ENCODE measurements at places on chromosomes 2 and 18. TPM values are rescaled to one million over a fixed set of nuclear protein-coding genes. Genes with fewer than 3 reads are reported as not detected.
A peak's percentile ranks its signal among the peaks of the same experiment; 100 is the strongest.

- H3K27ac ChIP-seq: no peak overlapping the region
- H3K36me3 ChIP-seq: no peaks in the 10 kb centered on the region
- H3K4me1 ChIP-seq: no peaks in the 10 kb centered on the region
Observed at GRCh38 chr2:45664635-45665261, 13.3 kb downstream of the PRKCE start.

DNA sequence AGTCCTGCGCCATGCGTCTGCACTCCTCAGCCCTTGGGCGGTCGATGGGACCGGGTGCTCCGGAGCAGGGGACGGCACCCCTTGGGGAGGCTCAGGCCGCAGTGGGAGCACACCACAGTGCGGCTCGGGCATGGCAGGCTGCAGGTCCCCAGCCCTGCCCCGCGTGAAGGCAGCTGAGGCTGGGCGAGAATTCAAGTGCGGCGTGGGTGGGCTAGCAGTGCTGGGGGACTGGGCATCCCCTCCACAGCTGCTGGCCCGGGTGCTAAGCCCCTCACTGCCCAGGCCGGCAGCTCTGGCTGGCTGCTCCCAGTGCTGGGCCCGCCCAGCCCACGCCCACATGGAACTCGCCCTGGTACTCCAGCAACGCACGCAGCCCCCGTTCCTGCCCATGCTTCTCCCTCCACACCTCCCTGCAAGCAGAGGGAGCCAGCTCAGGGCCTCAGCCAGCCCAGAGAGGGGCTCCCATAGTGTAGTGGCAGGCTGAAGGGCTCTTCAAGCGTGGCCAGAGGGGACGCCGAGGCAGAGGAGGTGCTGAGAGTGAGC lies 198.3 kb upstream of the CNTNAP5 start:
- H3K27ac ChIP-seq: no peak overlapping the region
- H3K36me3 ChIP-seq: no peaks in the 10 kb centered on the region

GRCh38 chr2:55014962-55015939 lies 35.0 kb downstream of the RTN4 start:
- H3K27me3 ChIP-seq: no peaks in the 10 kb centered on the region
- no peaks in the 10 kb centered on the region for H3K36me3 ChIP-seq
- DNase-seq: peak; percentile 58
- H3K4me1 ChIP-seq: peaks cover 24% of the 10 kb centered on the region
- H3K27ac ChIP-seq: no peak overlapping the region

DNA sequence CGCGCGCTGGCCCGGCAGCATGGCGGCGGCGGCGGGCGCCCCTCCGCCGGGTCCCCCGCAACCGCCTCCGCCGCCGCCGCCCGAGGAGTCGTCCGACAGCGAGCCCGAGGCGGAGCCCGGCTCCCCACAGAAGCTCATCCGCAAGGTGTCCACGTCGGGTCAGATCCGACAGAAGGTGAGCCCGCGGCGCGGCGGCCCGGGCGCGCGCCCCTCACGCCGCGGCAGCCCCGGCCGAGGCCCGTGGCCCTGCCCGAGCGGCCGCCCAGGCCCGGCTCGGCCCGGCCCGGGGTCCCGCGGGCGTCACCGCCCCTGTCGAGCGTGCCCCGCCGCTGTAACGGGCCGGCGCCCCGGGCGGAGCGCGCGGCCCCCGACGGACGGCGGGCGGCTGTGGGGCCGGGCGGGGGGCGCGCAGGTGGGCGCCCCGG lies 218 bp downstream of the DGKD start:
- H3K27ac ChIP-seq: peak overlapping the region; percentile 85
- no peaks in the 10 kb centered on the region for H3K36me3 ChIP-seq
- DNase-seq: no peak

GRCh38 chr2:108637304-108637669 lies 82.0 kb upstream of the RANBP2 start:
- no peak for DNase-seq
- H3K4me3 ChIP-seq: no peak overlapping the region
- H3K27me3 ChIP-seq: no peaks in the 10 kb centered on the region
- no peaks in the 10 kb centered on the region for H3K36me3 ChIP-seq
- no peak overlapping the region for H3K27ac ChIP-seq
- peaks cover 16% of the 10 kb centered on the region for H3K4me1 ChIP-seq

GRCh38 chr2:134917888-134918525 lies 615 bp upstream of the CCNT2 start:
- no peaks in the 10 kb centered on the region for H3K36me3 ChIP-seq
- peak; percentile 85 for DNase-seq
- no peaks in the 10 kb centered on the region for H3K27me3 ChIP-seq
- H3K4me1 ChIP-seq: peaks cover 7% of the 10 kb centered on the region

- H3K27ac ChIP-seq: no peak overlapping the region
- DNase-seq: peak; percentile 78
- H3K36me3 ChIP-seq: no peaks in the 10 kb centered on the region
- no peaks in the 10 kb centered on the region for H3K4me1 ChIP-seq
- H3K4me3 ChIP-seq: no peak overlapping the region
- no peaks in the 10 kb centered on the region for H3K27me3 ChIP-seq
Observed at GRCh38 chr2:215269397-215270117, 42.3 kb upstream of the ATIC start.

- no peak overlapping the region for H3K4me3 ChIP-seq
- no peak overlapping the region for H3K27ac ChIP-seq
- no peaks in the 10 kb centered on the region for H3K36me3 ChIP-seq
- no peaks in the 10 kb centered on the region for H3K27me3 ChIP-seq
- no peak for DNase-seq
Observed at GRCh38 chr18:12121175-12122042, 27.8 kb downstream of the ANKRD62 start.

GRCh38 chr18:34514238-34514637 lies 195.9 kb upstream of the DTNA start:
- H3K27ac ChIP-seq: no peak overlapping the region
- H3K36me3 ChIP-seq: no peaks in the 10 kb centered on the region
- no peaks in the 10 kb centered on the region for H3K4me1 ChIP-seq
- H3K4me3 ChIP-seq: no peak overlapping the region
- H3K27me3 ChIP-seq: no peaks in the 10 kb centered on the region

DNA sequence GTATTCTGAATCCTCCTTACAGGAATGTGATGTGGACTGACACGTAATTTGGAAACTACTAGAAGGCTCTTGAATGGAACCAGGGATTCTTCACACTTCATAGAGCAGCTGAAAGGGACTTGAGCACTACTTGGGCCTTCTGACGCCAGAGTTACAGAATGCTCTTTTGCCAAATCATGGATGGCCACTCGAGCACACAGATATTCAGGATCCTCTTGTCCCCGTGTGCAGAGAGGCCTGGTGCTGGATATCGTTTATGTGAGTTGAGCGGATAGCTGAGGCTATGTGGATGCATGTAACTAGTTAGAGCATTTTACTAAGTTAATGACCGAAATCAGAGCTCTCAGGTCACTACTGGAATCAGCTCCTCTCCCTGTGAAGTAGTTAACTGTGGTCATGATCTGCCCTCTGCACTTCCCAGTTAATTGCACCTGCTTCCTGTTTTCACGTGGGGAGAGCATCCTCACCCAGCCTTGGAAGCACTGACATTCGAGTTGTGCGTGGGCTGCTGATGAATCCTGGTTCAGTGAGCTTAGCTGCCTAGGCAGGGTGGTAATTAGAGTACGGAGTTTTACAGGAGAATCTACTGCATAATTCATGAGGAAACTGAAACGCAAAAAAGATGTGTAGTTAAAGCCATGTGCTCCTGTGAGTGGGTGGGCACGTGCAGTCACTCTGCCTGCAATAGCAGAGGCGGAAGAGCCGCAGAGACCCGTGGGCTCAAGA lies 5.2 kb upstream of the TPO start:
- no peaks in the 10 kb centered on the region for H3K36me3 ChIP-seq
- H3K27me3 ChIP-seq: no peaks in the 10 kb centered on the region
- no peak for DNase-seq
- no peak overlapping the region for H3K27ac ChIP-seq
- no peaks in the 10 kb centered on the region for H3K4me1 ChIP-seq
- H3K4me3 ChIP-seq: no peak overlapping the region

GRCh38 chr2:65019675-65020195 lies 30.5 kb downstream of the SLC1A4 start:
- no peaks in the 10 kb centered on the region for H3K4me1 ChIP-seq
- DNase-seq: no peak
- no peak overlapping the region for H3K27ac ChIP-seq
- H3K4me3 ChIP-seq: no peak overlapping the region
- no peaks in the 10 kb centered on the region for H3K36me3 ChIP-seq
- no peaks in the 10 kb centered on the region for H3K27me3 ChIP-seq

- no peaks in the 10 kb centered on the region for H3K36me3 ChIP-seq
- H3K27me3 ChIP-seq: no peaks in the 10 kb centered on the region
- no peaks in the 10 kb centered on the region for H3K4me1 ChIP-seq
- no peak overlapping the region for H3K27ac ChIP-seq
- no peak overlapping the region for H3K4me3 ChIP-seq
Observed at GRCh38 chr2:139170406-139170805, 390.2 kb upstream of the NXPH2 start.

DNA sequence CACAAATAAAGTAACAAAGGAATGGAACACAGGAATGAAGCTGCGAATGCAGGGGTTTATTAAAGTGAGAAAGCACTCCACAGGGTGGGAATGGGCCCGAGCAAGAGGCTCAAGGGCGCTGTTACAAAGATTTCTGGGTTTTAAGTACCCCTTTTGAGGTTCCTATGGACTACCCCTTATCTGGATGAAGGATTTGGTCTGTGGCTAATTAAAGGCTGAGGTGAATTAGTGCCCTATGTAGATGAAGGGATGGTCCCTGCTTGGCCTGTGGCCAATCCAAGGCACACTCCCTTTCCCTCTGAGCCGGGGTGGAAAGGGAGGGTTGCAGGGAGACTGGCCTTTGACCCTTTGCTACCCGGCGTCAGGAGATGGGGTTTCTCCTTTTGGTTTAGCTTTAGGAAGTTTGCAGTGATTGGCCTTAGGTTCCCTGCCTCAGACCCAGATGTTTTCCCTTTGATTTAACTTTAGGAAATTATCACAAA lies 47.5 kb upstream of the CNGA3 start:
- no peak overlapping the region for H3K27ac ChIP-seq
- no peak for DNase-seq
- H3K4me1 ChIP-seq: peaks cover 3% of the 10 kb centered on the region
- H3K36me3 ChIP-seq: no peaks in the 10 kb centered on the region
- H3K27me3 ChIP-seq: no peaks in the 10 kb centered on the region

DNA sequence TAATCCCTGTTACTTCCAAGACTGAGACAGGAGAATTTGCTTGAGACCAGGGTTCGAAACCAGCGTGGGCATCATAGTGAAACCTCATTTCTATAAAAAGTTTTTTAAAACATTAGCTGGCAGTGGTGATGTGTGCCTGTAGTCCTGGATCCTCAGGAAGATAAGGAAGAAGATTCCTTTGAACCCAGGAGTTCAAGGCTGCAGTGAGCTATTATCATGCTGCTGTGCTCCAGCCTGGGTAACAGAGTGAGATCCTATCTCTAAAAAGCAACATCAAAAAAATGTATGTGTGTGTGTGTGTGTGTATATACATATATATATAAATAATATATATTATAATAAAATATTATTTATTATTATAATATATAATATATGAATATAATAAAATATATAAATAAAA lies 1417.6 kb upstream of the CDH2 start:
- H3K36me3 ChIP-seq: no peaks in the 10 kb centered on the region
- DNase-seq: no peak
- no peaks in the 10 kb centered on the region for H3K27me3 ChIP-seq

DNA sequence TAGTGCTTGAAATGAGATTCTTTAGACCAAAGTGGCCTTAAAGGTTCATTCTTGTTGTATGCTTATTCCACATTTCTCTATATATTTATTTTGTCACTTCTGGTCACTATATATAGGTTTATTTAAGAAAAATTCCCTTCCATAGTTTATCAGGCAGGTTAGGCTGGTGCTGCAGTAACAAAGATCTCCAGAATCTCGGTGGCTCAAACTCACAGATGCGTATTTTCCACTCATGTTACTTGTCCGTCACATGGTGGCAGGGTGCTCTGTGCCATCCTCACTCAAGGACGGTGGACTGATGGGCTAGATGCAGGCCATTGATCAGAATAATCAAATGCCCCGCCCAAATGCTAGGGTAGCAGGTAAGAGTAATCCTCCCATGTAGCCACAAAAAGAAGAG lies 19.8 kb downstream of the SPTBN1 start:
- peaks cover under 1% of the 10 kb centered on the region for H3K4me1 ChIP-seq
- H3K27ac ChIP-seq: no peak overlapping the region
- no peak overlapping the region for H3K4me3 ChIP-seq
- no peaks in the 10 kb centered on the region for H3K27me3 ChIP-seq
- no peaks in the 10 kb centered on the region for H3K36me3 ChIP-seq

DNA sequence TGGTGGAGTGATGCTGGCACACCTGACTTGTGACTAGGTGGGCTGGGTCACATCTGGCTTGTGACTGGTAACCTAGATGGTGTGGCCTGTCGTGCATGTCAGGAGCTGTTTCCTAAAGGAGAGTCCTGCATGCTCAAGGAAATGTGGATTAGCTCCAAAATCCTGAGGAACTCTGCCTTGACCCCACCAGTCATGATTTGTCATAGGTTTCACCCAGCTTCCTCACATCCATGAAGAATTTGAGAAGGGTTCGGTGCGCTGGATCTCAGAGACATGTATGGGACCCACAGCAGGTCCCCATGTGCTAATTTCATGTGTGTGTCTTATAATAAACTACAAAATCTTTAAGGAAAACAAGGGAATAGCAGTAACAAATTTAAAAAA lies 107.2 kb downstream of the COL6A3 start:
- DNase-seq: no peak
- H3K36me3 ChIP-seq: no peaks in the 10 kb centered on the region
- H3K4me1 ChIP-seq: no peaks in the 10 kb centered on the region
- H3K4me3 ChIP-seq: no peak overlapping the region

DNA sequence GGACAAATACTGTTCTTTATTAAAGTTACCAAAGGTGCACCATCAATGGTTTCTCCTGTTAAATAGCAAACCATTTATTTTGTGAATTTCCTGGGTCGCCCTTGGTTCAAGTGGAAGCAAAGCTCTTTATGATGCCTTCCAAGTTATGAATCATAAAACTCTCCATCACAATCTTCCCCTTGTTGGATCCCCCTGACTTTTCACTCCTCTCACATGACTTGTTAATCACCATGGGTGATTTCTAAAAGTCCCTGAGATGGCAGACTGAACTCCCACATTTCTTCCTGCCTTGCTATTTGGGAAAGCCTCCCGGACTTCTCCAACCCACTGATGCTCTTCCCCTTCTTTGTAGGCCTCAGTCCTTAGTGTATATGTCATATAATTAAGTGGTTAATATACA lies 176.0 kb downstream of the THADA start:
- no peak for DNase-seq
- H3K4me1 ChIP-seq: peaks cover 6% of the 10 kb centered on the region
- H3K4me3 ChIP-seq: no peak overlapping the region
- H3K27ac ChIP-seq: peak overlapping the region; percentile 52

Gene MYO5B
- 28.5 TPM for total RNA-seq

Gene TMEM178A
- 2.6 TPM for total RNA-seq

Gene CDK5R2
- not detected for total RNA-seq

Gene CACNB4
- 40.6 TPM for total RNA-seq

Gene PLB1
- total RNA-seq: 7.4 TPM

Gene ABCB11
- 1.2 TPM for total RNA-seq

Gene CAPN14
- 0.27 TPM for total RNA-seq

Gene BOLA3
- 50.0 TPM for total RNA-seq

Gene FOXD4L1
- not detected for total RNA-seq

Gene LIPG
- total RNA-seq: 0.36 TPM

Gene NR4A2
- 2.3 TPM for total RNA-seq

Gene IL1R2
- total RNA-seq: 6.9 TPM

Gene RIF1
- total RNA-seq: 28.1 TPM

Gene SMYD1
- 2.4 TPM for total RNA-seq

Gene LHCGR
- 1.6 TPM for total RNA-seq

Gene TRIM54
- 17.9 TPM for total RNA-seq

Gene CYP1B1
- total RNA-seq: 289 TPM

Data from prostate gland (tissue), 2 donors.